Neural progenitor cell (in vitro differentiated cells): ENCODE measurements at places on chromosomes 2 and 18. TPM values are rescaled to one million over a fixed set of nuclear protein-coding genes. Genes with fewer than 3 reads are reported as not detected.

GRCh38 chr2:202278944-202279343, 13.4 kb downstream of the NOP58 start:
- H3K4me1 ChIP-seq = no peaks in the 10 kb centered on the region
- DNase-seq = peak; percentile 32
- peaks cover 32% of the 10 kb centered on the region for H3K36me3 ChIP-seq
- no peaks in the 10 kb centered on the region for H3K27me3 ChIP-seq
- no peak overlapping the region for H3K4me3 ChIP-seq

Gene GPR75
- 0.94 and 1.1 TPM in 2 replicates for total RNA-seq

DNA sequence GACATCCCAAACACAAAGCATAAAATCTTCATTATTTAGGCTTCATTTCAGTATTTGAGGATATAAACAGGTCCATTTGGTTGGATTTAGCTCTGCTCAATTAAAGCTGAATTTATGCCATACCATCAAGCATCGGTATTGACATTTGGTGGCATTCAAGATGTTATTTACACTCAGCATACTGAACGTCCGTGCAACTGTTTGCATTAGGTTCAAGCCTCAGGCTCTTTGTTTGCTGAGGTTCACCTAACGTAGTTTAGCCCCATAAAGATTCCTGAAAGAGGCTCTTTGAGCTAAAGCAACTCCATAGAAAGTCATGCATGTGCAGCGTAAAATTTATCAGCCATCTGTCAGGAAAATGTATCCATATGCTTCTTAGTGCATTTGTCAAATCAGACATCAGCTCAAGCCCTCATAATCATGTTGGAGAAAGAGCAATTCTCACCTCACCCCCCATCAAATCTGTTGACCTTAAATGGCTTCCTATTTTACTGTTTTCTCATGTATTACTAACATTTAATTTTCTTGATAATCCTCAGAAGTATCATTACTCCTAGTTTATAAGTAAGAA, 366.9 kb downstream of the EPHA4 start:
- H3K4me1 ChIP-seq = no peaks in the 10 kb centered on the region
- no peak overlapping the region for H3K27ac ChIP-seq
- H3K4me3 ChIP-seq = no peak overlapping the region
- H3K36me3 ChIP-seq = no peaks in the 10 kb centered on the region

DNA sequence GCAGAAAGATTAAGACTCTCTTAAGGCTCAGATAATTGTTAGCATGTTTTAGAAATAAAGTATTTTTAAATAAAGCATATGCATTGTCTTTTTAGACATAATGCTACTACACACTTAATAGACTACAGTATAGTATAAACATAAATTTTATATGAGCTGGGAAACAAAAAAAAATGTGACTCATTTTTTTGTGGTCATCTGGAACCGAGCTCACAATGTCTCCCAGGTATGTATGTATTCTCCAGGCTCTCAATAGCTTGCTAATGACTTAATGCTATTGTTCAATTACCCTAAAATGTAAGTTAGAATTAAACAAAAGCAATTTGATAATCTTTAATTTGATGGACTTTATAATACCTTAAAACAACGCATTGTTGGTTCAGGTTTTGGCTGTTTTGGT, 167.2 kb downstream of the NUP35 start:
- peaks cover 26% of the 10 kb centered on the region for H3K4me1 ChIP-seq
- peaks cover 59% of the 10 kb centered on the region for H3K27me3 ChIP-seq
- H3K36me3 ChIP-seq = no peaks in the 10 kb centered on the region
- H3K27ac ChIP-seq = no peak overlapping the region

Gene PNKD
- 13.5 and 31.1 TPM in 2 replicates for total RNA-seq

DNA sequence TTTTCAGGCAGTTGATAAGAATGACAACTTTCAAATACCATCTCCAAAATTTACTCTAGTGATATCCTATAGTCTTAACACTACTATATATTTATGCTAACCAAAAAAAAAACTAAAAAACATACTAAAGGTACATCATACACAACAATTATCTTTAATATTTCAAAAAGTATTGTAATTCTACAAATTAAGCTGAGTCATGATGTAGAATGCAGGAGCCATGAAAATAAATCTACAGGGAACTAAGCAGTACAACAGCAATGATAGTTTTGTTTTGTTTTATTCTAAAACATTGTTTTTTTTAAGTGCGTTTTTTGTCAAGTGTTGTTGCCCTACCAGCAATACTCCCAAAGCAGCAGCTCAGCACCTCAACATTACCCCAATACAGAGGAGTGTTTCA, 314.3 kb downstream of the FSIP2 start:
- H3K4me3 ChIP-seq = no peak overlapping the region
- no peak overlapping the region for H3K27ac ChIP-seq
- no peaks in the 10 kb centered on the region for H3K4me1 ChIP-seq
- no peak for DNase-seq
- H3K27me3 ChIP-seq = no peaks in the 10 kb centered on the region
- no peaks in the 10 kb centered on the region for H3K36me3 ChIP-seq

- no peak overlapping the region for H3K27ac ChIP-seq
- H3K27me3 ChIP-seq = no peaks in the 10 kb centered on the region
- peaks cover 21% of the 10 kb centered on the region for H3K4me1 ChIP-seq
- H3K36me3 ChIP-seq = no peaks in the 10 kb centered on the region
- H3K4me3 ChIP-seq = no peak overlapping the region
Observed at GRCh38 chr2:66531567-66531966, 96.6 kb downstream of the MEIS1 start.

- no peak for DNase-seq
- H3K27me3 ChIP-seq = no peaks in the 10 kb centered on the region
- H3K36me3 ChIP-seq = no peaks in the 10 kb centered on the region
- no peak overlapping the region for H3K27ac ChIP-seq
- peaks cover 37% of the 10 kb centered on the region for H3K4me1 ChIP-seq
Observed at GRCh38 chr2:42036413-42036812, 11.4 kb upstream of the PKDCC start.

- H3K36me3 ChIP-seq = no peaks in the 10 kb centered on the region
- H3K27ac ChIP-seq = no peak overlapping the region
- no peaks in the 10 kb centered on the region for H3K27me3 ChIP-seq
- no peak overlapping the region for H3K4me3 ChIP-seq
- H3K4me1 ChIP-seq = no peaks in the 10 kb centered on the region
Observed at GRCh38 chr2:182545420-182546167, 118.8 kb upstream of the PDE1A start.

- H3K4me1 ChIP-seq = peaks cover 5% of the 10 kb centered on the region
- peak; percentile 72 for DNase-seq
- no peaks in the 10 kb centered on the region for H3K27me3 ChIP-seq
Observed at GRCh38 chr2:75787532-75788132, 76.9 kb upstream of the GCFC2 start.

- no peaks in the 10 kb centered on the region for H3K4me1 ChIP-seq
- no peak overlapping the region for H3K27ac ChIP-seq
- H3K27me3 ChIP-seq = no peaks in the 10 kb centered on the region
Observed at GRCh38 chr2:187438455-187438854, 9.6 kb downstream of the CALCRL start.

- no peak overlapping the region for H3K27ac ChIP-seq
- H3K27me3 ChIP-seq = no peaks in the 10 kb centered on the region
- H3K4me3 ChIP-seq = no peak overlapping the region
- no peaks in the 10 kb centered on the region for H3K36me3 ChIP-seq
Observed at GRCh38 chr2:190205657-190206056, 114.0 kb downstream of the HIBCH start.

DNA sequence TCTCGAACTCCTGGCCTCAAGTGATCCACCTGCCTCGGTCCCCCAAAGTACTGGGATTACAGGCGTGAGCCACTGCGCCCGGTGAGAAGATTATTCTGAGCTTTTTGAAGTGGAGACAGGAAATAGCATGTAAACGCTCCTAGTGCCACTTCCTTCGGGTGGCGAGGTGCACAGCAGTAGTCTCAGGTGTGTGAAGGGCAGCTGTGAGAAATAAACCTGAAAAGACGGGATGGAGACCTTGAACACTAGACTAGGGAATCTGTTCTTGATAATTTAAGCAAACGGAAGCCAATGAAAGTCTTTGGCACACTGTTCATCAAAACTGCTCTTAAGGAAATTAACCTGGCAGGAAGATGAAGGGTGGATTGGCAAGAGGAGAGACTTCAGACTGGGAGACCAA, 439 bp upstream of the PLEKHH2 start:
- H3K27ac ChIP-seq = no peak overlapping the region
- H3K27me3 ChIP-seq = peaks cover 52% of the 10 kb centered on the region
- H3K4me3 ChIP-seq = peak overlapping the region; percentile 91
- no peaks in the 10 kb centered on the region for H3K36me3 ChIP-seq

DNA sequence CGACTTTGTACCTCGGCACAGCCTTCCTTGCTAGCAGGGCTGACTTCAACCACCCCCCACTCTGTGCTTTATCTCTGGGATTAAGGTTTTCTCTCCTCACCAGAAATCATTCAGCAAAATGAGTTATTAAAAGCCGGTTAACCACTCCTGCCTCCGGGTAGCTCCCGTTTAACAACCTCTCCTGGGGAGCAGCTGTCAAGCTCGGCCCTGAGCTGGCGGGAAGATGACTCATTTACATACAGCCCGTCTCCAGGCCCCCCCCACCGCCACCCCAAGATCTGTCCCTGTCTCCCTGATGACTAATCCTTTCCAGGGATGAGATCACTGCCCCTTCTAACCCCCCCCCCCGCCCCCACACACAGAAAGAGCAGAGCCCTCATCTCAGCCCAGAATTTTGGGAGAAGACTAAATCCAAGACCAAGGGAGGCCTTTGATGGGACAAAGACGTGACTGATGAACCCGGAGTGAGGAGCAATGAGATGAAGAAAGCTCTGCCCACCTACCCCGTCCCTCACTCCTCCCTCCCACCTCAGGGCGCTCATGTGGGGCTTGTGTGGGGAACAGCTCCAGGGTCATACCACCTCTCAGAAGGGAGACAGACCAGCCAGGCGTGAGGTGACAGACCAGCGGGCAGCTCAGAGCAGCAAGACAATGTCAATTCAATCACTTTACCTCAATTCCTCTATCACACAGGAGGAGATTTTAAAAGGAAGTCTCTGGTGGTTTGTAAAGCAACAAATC, 131.4 kb downstream of the MSH2 start:
- H3K4me3 ChIP-seq = no peak overlapping the region
- no peak overlapping the region for H3K27ac ChIP-seq
- H3K27me3 ChIP-seq = no peaks in the 10 kb centered on the region
- H3K4me1 ChIP-seq = peaks cover 22% of the 10 kb centered on the region
- H3K36me3 ChIP-seq = no peaks in the 10 kb centered on the region
- DNase-seq = no peak

GRCh38 chr18:77062518-77063003, 70.0 kb downstream of the MBP start:
- no peak for DNase-seq
- peaks cover 8% of the 10 kb centered on the region for H3K27me3 ChIP-seq
- no peaks in the 10 kb centered on the region for H3K4me1 ChIP-seq
- no peaks in the 10 kb centered on the region for H3K36me3 ChIP-seq
- H3K4me3 ChIP-seq = no peak overlapping the region
- no peak overlapping the region for H3K27ac ChIP-seq
